ENCODE measurements at places on chromosomes 2 and 18.

DNA sequence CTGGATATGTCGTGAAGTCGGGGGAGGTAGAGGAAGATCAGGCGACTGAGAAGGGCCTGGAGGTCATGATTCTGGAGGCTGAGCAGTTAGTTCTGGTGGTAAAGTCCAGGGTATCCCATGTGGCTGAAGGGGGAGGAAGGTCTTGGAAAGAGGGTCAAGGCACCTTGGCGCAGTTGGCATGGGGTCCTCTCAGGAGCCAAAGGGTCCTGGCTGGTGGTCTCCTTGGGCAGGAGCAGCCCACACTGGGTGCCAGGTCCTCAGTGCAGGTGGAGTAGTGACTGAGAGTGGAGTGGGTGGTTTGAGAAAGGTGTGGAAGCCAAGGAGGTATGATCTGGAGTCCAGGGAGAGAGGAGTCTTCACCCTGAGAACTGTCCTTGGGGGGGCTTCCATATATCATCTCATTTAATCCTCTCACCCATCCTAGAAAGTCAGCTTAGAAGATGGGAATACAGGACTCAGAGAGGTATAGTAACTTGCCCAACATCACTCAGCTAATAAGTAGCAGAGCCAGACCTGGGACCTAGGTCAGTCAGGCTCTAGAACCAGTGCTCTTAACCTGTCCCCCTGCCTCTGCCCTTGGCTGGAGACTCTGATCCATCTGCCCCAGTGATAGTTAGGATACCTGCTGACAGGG lies 24.5 kb downstream of the FBXO41 start:
- DNase-seq = no peak

- DNase-seq = no peak
Observed at GRCh38 chr2:66469214-66469902, 34.4 kb downstream of the MEIS1 start.

- peak; percentile 89 for DNase-seq
Observed at GRCh38 chr2:156333951-156334495, 1.5 kb upstream of the NR4A2 start.

DNA sequence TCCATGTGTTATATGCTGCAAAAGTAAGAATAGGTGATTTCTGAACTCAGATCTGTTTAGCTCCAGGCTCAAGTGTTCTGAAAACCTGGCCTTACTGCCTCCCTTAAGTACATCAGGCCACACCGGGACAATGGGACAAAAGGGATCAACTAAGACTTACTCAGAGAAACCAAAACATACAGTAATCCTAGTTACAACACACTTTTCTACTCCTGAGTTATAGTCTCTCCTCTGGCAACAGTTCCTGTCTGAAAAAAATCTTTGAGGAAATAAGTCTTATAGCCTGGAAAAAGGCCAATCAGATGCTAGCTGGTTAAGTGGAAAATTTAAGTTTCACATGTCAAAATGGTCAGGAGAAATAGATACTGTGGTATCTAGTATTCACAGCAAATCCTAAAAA lies 5.6 kb downstream of the METTL5 start:
- DNase-seq = no peak

GRCh38 chr18:41096504-41096903 lies 858.5 kb upstream of the PIK3C3 start:
- DNase-seq = no peak

- DNase-seq = no peak
Observed at GRCh38 chr2:174300114-174300513, 34.6 kb upstream of the SP9 start.

GRCh38 chr18:8960740-8961657 lies 141.5 kb upstream of the NDUFV2 start:
- DNase-seq = no peak

GRCh38 chr2:33412920-33413319 lies 63.5 kb upstream of the RASGRP3 start:
- DNase-seq = no peak

DNA sequence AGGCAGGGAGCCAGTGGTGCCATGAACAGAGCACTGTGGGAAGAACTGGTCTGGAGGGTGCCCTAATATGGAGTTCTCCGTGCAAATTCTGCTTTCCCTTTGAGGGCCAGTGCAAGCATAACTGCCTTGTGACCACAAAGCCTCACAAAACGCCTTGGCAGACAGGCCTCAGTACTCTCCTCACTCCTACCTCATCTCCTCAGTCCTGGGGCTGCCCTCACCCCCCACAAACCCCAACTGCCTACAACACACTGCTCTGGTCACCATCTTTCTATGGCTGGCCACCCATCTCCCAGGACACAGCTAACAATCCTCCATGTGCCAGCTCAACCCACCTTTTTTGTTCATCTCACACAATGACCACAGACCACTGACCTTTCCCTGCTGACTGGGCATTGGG lies 8.9 kb downstream of the COX5B start:
- no peak for DNase-seq

GRCh38 chr2:208542465-208543041 lies 136.0 kb downstream of the PTH2R start:
- DNase-seq = no peak

- DNase-seq = no peak
Observed at GRCh38 chr18:59646228-59646962, 50.8 kb downstream of the CCBE1 start.

- no peak for DNase-seq
Observed at GRCh38 chr2:96304606-96305005, 740 bp downstream of the SNRNP200 start.

DNA sequence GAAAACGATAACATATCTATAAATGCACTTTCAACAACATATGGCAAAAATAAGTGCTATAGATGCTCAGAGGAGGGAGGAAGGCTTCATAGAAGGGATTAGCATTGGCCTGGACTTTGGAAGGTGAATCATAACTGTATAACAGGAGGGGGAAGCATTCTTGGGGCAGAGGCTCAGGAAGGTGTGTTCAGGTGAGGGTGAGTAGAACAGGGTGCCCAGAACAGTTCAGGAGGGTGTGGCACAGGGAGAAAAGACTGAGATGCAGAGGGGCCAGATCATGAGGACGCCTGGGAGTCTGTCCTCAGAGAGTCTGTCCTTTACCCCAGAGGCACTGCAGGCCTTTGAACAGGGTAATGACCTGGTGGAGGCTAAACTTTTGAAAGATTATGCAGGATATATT lies 29.3 kb upstream of the MEP1B start:
- DNase-seq = no peak

- DNase-seq = no peak
Observed at GRCh38 chr2:214103276-214104001, 307.4 kb upstream of the VWC2L start.

- DNase-seq = peak; percentile 94
Observed at GRCh38 chr2:47272031-47272864, 117.1 kb upstream of the STPG4 start.

DNA sequence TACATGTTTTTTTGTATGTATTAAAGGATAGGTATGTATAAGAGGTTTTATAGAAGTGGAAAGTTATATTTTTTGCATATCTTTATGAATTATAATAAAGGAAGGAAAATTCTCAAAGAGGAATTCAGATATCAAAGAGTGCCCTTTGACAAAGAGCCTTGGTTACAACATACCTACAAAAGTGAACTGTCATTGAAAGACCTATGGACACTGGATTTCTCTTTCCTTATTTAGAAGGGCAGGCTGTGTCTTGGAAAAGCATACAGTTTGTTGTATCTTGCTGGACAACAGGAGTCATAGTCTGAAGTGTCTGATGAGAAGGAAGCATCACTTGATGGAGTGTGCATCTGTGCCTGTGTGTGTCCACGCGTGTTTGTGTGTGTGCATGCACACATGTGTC lies 15.2 kb downstream of the UGT1A10 start:
- no peak for DNase-seq

Data from islet precursor cell (in vitro differentiated cells).